ENCODE measurements at places on chromosomes 1 and 21.

- DNase-seq, result no peak
These were observed 46.9 kb downstream of the VWA5B1 start for GRCh38 chr1:20337581-20337980.

- no peak for DNase-seq
These were observed 4.0 kb downstream of the EPS8L3 start for GRCh38 chr1:109759513-109760334.

DNA sequence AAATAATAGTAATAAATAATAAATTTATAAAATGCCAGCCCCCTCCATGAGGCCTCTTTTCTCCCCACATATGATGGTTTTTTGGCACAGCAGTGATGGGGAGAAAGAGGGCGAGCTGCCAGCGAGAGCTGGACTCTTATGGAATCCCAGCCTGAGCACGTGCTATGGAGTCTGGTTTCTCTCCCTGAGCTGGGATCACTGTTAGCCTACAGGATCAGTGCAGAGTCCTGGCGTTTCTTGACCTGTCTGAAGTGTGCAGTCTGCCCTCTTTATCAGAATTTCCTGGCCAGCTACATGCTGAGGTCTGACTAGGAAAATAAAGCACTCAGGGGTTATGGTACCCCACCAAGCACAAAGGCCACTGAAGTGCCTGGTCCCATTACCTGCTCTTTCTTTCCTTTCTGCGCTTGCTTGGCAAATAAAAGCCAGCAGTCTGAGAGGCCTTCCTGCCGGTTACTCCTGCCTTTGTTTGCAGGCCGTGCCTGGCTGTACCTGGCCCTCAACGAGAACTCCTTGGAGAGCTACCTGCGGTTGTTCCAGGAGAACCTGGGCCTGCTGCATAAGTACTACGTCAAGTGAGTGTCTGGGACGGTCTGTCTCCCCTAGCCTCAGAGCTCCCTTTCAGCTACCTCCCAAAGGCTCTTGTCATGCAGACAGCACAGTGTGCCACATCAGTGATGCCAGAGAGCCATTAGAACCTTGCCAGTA, 18.5 kb upstream of the SLC25A34 start:
- DNase-seq, result no peak

- DNase-seq, result no peak
These were observed 117.7 kb downstream of the ERG start for GRCh38 chr21:38380481-38381137.

GRCh38 chr1:56180520-56181190, 398.7 kb downstream of the PLPP3 start:
- no peak for DNase-seq

GRCh38 chr1:4854367-4854766, 200.0 kb downstream of the AJAP1 start:
- no peak for DNase-seq

DNA sequence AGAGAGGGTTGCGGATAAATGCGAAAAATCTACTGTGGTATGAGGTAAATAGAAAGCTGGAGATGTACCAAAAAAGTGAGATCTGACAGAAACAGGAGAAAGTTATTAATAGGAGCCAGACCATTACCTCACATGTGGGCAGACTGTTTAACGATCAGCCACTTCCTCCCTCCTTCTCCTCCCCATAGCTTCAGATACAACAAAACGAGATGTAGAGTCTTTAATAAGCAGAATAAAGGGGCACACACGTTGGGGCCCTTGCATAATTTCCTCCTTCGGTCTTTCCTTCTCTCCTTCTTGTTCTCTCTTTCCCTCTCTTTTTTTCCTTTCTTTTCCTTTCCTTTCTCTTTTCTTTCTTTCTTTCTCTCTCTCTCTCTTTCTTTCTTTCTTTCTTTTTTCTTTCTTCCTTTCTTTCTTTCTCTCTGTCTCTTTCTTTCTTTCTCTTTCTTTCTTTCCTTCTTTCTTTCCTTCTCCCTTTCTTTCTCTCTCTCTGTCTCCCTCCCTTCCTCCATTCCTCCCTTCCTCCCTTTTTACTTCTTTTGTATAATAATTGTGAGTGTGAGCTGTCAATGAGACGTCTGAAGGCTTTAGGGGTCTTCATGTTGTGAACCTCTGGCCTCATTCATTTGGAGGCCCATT, 242.1 kb downstream of the GRIK1 start:
- DNase-seq, result no peak

DNA sequence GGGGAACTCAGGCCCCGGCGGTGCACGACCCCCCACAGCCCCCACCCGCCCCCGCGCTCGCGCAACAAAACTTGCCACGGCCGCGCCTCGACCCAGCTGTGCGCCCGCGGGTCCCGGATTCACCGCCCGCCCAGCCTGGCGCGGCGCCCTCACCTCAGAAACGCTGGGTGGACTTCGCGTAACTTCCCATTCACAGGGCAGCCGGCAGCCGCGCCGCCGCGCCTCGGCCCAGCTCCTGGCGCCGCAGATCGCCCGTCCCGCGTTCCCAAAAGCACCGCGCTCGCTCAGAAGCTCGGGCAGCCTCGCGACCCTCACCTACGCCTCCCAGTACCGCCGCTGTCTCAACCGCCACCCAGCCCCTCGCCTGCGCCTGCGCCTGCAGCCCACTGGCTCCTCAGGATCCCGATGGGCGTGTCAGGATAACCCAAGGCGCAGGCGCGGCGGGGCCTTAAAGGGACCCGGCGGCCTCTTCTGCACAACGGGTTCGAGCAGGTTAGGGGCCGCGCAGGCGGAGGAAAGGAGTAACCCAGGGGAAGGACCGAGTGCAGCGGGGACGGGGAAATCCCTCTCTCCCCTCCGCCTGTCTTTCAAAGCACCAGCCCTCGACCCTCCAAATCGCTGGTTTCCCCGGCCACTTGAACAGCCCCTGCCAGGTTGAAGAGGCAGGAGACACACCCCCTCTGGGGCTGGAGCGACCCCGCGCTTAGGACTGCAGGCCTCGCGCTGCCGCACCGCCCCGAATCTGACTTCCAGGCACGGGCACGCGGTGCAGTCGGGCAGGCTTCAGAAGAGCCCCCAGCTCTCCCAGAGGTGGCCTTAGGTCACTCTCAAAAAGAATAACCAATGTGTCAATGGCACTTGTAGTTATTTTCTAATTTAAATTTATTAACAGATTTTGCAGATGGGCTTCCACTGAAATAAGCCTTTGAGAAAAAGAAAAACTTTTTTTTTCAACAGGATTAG, at the start of gene NBPF1:
NBPF1 (minus strand) TSS at position 380 of the 963 bp plus-strand sequence.
- DNase-seq, result peak; percentile 96

GRCh38 chr1:172473842-172474241, 30.0 kb upstream of the PIGC start:
- DNase-seq, result no peak

GRCh38 chr1:168949672-168950071, 156.8 kb upstream of the ATP1B1 start:
- DNase-seq, result no peak

DNA sequence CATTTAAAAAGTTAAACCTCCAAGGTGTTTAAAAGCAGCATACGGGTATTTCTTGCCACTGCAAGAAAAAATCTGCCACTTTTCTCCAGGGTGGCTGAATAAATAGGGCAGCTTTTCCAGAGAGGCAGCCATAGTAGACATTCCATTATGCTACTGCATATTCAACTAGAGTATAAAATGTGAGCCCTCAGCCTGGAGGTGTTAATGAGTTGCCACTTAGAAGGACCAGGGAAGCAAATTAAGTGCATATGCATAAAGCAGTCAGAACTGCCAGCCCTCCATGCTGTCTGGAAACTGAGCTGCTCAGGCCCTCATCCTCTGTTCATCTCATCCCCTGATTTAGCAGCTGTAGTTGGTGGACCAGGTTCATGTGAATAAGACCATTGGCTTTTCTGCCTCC, 99.4 kb downstream of the DIRAS3 start:
- DNase-seq, result no peak

- no peak for DNase-seq
These were observed 64.8 kb upstream of the TENT5C start for GRCh38 chr1:117541003-117541402.

GRCh38 chr1:107538502-107538901, 397.7 kb downstream of the NTNG1 start:
- no peak for DNase-seq

DNA sequence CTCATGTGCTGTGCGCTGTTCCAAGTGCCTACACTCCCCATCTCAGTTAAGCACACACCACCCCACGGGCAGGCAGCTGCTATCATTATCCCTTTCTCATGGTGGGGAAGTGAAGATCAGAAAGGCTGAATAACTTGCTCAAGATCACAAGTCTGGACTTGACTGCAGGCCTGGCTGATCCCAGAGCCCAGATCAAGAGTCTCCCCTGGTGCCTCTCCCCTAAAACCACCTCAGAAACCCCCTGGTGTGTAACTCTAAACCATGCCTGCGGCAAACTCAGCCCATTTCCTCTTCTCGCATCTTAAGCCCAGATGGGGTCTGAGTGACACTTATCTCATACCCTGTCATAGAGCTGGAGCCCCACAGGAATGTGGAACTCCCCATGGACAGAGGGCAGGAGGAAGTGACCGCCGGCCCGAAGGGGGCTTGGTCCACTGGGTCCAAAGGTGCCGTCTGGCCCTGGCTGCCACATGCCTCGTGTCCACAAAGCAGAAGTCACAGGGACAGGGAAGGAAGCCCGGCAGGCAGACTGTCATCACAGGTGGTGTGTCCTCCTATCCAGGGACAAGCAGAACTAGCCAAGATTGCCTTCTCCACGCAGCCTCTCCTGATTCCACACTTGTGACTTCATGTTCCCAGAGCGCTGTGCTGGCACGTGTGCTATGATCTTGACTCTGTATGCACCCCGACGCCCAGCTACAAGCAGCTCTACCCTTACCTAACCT, 92.1 kb downstream of the SYF2 start:
- DNase-seq, result no peak

GRCh38 chr1:51044199-51044598, 57.8 kb upstream of the C1orf185 start:
- no peak for DNase-seq
